NCI-H345 (cell line): ENCODE measurements at places on chromosomes 4 and X.

DNA sequence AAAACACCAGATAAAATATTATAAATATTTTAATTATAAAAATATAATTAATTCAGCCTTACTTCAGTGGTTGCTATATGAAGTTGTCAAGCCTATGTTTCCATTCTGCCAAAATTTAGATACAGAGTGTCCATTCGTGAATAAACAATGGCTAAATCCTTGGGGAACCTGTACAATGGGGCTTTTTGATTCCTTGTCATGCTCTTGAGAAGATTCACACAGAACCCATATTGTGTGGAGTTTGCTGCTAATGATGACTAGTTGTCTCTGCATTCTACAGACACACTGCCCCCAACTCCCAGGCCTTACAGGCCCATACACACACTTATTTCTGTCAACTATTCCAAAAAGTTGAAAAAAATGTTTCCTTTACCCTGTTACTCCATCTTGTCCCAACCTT is 33.4 kb upstream of the MAGEC2 start:
- no peak for DNase-seq

- DNase-seq = no peak
Observed at GRCh38 chr4:128663325-128663724, 146.2 kb upstream of the JADE1 start.

- no peak for DNase-seq
Observed at GRCh38 chrX:53595266-53595810, 91.2 kb downstream of the HUWE1 start.

DNA sequence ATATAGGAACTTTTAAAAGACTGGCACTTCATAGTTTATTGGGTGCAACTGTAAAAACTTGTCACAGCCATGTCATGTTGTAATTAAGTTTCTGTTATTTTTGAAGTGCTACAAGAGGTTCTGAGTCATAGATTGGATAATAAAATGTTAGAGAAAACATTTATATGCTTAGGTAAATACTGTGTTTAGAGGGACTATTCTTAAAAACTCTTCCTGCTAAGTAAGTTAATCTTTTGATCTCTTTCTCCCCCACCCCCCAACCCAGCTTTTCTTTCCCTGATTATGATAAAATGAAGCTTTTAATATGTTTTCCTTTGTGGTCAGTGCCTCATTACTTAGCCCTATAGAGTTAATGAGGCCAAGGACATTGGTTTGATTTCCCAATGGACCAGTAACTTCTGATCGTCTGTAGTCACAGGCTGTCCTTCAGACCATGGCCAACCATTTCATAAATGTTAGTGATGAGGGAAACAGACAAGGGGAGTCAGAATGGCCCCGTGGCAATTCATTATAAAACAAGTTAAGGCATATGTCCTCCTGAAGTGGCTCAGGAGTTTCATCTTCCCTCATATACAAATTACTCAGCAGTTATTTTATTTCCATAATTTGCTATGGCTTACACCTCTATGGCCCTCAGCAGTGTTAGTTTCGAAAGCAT is 3.9 kb upstream of the PDLIM5 start:
- DNase-seq = no peak

GRCh38 chrX:13153796-13154195 is 109.4 kb upstream of the FAM9C start:
- no peak for DNase-seq

GRCh38 chr4:13985837-13986236 is 358.3 kb upstream of the BOD1L1 start:
- DNase-seq = no peak

DNA sequence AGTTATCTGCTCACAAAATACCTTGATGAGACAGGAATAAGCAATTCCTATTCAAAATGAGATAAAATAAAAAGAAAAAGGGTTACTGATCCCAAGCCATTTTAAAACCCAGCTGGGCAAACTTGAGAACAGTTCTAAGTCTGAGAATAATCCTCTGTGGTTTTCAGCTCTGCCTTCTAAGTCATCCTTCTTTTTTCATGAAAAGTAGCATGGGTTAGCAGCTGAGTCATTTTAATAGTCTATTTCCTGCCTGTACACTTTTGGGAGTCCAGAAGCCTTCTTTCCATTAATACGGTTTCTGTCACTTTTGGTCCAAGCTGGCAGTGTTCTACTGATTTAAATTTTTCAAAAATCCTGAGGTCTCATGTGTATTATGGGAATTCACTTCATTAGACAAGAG is 374.3 kb downstream of the IQCM start:
- DNase-seq = no peak

DNA sequence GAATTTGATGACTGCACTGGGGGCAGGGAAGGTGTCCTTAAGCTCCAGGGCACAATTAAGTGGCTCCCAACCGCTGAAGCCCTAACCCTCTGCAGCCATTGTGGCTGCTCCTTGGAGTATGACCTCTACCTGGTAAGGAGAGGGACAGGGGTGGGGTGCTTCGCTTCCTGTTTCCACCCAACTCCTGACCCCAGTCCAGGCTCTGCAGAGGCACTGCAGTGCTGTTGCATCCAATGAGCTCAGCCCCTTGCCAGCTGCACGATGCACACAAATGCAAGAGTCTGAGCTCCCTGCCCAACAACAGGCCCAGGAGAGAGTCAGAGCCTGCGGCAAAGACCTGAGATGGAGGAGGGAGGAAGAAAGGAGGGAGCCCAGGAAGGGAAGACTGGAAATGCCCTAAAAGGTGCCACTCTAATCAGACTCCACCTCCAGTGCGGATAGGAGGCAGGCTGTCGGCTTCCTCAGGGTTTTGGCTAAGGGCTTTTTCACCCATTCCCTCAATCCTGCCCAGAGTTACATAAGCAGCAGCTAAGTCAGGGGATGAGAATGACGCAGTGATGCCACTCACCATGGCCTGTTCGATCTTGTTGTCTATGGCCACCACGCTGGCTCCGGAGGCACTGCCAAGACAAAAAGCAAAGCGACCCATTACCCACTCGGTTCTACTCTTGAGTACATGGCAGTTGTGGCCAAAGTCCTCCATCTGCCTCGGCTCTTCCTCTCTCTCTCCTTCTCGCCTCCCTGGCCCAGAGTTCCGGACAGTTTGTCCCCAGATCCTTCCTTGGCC is 60.1 kb downstream of the TSC22D3 start:
- no peak for DNase-seq

DNA sequence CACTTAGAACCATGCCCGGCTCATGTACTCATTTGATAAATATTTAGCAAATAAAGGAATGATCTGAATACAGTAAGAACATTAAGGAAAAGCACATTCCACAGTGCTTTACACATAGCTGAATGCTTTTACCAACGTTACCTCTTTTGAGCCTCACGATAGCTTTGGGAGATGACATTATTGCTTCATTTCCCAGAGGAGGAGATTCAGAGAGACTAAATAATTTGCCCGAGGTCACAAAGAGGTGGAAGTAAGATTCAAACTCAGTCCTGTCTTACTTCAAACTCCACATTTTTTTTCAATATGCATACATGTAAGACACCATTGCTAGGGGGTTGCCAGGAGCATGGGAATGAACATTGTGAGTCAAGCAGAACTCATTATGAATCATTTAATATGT is 538.5 kb downstream of the BCOR start:
- DNase-seq = no peak

DNA sequence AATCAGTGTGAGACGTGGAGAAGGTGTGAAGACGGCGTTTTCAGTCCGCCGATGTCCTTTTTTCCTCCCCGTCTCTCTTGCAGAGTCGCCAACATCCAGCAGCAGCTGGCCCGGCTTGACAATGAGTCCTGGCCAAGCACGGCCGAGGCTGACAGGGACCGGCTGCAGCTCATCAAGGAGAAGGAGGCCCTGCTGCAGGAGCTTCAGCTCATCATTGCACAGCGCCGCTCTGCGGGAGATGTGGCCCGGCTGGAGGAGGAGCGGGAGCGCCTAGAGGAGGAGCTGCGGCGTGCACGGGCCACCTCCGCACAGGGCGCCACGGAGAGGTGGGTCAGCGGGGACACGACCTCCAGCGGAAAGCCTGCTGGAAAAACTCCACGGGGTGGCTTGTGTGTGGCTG is 47.1 kb upstream of the CLCN4 start:
- DNase-seq = no peak

DNA sequence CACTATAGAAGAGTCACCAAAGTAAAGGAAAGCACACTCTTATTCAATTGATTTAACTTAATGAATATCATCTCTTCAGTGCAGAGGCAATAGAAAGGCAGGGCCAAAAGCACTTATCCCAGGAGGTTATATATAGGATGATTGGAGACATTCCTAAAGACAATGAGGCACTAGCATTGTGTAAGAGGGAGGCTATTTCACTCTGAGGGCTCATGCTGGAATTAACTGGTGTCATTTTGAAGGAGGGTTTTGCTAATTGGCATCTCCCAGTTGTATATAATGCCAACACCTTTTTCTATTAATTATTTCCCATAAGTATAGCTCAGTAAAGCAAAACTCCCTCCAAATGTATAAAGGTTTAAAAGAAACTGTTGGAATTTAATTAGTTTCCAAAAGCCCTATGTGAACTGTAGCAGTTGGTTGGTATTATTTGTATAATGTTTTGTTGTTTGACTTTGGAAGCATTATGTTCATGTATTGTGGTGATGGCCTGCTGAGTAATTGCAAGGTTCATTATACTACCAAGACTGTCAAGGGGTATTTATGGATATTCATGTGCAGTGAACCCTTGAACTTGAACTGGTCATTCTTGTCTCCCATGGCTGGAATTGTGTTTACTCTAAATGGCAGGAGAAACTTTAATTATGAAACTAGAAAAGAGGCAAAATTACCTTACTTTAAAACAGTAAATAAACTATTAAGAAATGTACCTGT is 270.3 kb downstream of the BMPR1B start:
- peak; percentile 0 for DNase-seq

DNA sequence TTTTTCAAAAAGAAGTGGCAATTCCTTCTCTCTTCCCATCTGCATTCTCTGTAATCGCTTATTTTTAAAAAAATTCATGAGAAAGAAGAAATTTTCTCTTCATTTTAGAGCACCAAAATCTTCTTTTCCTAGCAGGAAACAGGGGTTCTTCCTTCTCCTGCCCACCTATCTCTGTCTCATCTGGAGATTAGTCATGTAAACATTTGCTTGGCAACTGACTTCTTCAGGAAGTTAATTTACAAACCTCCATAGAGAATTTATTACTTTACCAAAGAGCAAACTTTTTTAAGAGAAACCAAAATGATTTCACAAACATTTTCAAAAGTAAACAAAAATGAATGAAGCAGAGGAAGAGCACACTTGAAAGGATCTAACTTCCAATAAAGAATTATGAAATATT is 13.5 kb downstream of the TTC29 start:
- DNase-seq = no peak

DNA sequence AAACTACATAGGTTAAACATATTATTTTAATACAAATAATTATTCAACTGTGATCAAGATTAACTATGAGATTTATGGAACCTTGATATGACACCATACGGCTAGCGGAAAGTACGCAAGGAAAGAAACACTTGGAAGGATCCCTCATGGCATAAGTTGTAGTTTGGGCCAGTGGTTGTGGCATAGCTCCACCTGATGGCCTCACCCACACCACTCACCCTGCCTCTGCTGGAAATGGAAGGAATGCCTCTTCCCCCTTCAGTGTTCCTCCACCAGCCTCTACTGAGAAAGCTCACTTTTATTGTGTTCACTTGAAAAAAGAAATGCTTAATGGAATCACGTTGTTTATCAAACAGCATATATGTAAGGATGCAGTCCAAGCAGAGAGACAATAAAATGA is 86.4 kb downstream of the BMP15 start:
- DNase-seq = no peak

DNA sequence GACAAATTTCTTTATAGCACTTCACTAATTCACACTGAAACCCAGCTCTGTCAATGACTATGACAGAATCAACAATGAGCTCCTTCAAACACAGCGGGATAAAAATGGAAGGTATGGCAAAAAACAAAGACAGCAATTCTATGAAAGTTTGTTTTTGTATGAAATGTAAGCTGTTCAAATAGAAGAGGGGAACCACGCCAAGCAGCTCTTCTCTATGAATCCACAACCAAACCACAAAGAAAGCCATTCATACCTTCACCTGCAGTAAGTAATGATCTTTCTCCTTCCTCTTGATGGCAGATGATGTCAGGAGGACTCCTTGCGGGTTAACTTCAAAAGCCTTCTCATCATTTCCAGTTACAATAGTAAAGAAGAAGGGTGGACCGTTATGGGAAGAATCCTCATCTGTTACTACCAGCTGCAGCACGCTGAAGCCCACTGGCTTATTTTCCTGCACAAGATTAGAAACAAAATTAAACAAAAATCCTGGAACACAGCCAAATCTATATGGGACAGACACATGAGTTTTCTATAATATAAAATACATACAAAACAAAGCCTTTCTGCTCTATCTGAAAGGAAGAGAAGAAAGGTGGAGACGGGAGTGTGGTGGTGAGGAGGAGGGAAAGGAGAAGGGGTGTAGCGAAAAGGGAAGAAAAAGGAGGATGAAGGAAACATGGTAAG is 48.9 kb upstream of the MTNR1A start:
- DNase-seq = peak; percentile 79

DNA sequence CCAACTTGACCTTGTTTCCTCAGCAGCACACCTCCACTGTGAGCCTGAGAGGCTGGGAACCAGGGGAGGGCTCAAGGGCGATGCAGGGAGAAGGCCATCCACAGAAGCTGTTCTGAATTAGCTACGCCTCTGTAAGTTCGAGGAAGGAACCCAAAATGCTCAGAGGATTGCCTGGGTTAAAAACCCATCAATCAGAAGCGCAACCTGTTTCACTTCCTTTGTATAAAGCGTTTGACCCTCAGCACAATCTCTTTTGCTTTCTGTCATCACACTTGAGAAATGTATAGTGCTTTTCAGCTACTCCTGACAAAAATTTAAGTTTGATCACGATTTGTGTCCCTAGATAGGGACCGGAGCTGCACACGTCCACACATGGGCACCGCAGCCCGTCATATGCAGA is 48.0 kb upstream of the MAP3K15 start:
- no peak for DNase-seq

GRCh38 chr4:154491341-154492271 is at the start of gene DCHS2:
Gene DCHS2 (minus strand): TSS chr4:154491799. CDS start chr4:154491355, 444 bp downstream.
- DNase-seq = no peak

GRCh38 chr4:5504486-5504885 is 203.9 kb downstream of the EVC2 start:
- DNase-seq = no peak

- DNase-seq = no peak
Observed at GRCh38 chr4:56840559-56840958, 19.1 kb upstream of the SPINK2 start.

GRCh38 chrX:50707955-50708699 is 105.9 kb downstream of the SHROOM4 start:
- no peak for DNase-seq

GRCh38 chr4:130419211-130419975 is 1323.4 kb downstream of the C4orf33 start:
- no peak for DNase-seq

GRCh38 chrX:119706616-119707015 is 13.6 kb upstream of the SEPTIN6 start:
- no peak for DNase-seq

- DNase-seq = no peak
Observed at GRCh38 chr4:73732759-73733431, 7.5 kb upstream of the CXCL8 start.
